Skin of body (tissue), 3 donors: ENCODE measurements at places on chromosomes 4 and X.

DNA sequence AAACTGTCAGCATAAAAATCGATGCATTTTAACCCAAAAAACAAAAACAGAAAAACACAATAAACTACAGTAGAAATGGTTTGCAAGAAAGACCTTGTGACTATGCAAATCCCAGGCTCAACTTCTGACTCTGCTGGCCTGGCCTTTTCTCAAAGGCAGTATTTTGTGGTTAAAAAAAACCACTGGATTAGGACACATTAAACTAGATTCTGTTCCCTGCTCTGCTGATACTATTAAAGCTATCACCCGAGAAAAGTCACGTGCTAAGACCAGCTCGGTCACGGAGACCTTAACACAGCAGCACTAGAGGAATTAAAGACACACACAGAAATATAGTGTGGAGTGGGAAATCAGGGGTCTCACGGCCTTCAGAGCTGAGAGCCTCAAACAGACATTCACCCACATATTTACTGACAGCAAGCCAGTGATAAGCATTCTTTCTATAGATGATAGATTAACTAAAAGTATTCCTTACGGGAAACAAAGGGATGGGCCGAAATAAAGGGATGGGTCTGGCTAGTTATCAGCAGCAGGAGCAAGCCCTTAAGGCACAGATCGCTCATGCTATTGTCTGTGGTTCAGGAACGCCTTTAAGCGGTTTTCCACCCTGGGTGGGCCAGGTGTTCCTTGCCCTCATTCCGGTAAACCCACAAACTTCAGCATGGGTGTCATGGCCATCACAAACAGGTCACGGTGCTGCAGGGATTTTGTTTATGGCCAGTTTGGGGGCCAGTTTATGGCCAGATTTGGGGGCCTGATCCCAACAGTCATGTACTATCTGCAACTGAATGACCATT, 16.1 kb downstream of the CBR4 start:
- DNase-seq = no peak

DNA sequence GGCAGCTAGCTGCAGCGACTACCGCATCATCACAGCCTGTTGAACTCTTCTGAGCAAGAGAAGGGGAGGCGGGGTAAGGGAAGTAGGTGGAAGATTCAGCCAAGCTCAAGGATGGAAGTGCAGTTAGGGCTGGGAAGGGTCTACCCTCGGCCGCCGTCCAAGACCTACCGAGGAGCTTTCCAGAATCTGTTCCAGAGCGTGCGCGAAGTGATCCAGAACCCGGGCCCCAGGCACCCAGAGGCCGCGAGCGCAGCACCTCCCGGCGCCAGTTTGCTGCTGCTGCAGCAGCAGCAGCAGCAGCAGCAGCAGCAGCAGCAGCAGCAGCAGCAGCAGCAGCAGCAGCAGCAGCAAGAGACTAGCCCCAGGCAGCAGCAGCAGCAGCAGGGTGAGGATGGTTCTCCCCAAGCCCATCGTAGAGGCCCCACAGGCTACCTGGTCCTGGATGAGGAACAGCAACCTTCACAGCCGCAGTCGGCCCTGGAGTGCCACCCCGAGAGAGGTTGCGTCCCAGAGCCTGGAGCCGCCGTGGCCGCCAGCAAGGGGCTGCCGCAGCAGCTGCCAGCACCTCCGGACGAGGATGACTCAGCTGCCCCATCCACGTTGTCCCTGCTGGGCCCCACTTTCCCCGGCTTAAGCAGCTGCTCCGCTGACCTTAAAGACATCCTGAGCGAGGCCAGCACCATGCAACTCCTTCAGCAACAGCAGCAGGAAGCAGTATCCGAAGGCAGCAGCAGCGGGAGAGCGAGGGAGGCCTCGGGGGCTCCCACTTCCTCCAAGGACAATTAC, 1.4 kb downstream of the AR start:
- no peak for DNase-seq

DNA sequence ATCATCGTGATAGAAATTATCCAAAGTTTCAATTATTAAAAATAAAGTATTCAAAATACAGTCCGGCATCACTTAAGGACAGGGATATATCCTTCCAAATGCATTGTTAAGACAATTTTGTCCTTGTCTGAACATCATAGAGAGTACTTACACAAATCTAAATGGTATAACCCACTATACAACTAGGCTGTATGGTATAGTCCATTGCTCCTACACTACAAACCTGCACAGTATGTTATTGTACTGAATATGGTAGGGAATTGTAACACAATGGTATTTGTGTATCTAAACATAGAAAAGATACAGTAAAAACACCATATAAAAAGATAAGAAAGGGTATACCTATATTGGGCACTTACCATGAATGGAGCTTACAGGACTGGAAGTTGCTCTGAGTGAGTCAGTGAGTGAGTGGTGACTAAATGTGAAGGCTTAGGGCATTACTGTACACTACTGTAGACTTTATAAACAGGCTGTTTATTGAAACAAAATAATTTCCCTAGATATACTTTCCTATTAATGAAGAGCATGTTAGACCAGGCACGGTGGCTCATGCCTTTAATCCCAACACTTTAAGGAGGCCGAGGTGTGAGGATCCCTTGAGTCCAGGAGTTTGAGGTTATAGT, 44.8 kb upstream of the PTPN13 start:
- no peak for DNase-seq

DNA sequence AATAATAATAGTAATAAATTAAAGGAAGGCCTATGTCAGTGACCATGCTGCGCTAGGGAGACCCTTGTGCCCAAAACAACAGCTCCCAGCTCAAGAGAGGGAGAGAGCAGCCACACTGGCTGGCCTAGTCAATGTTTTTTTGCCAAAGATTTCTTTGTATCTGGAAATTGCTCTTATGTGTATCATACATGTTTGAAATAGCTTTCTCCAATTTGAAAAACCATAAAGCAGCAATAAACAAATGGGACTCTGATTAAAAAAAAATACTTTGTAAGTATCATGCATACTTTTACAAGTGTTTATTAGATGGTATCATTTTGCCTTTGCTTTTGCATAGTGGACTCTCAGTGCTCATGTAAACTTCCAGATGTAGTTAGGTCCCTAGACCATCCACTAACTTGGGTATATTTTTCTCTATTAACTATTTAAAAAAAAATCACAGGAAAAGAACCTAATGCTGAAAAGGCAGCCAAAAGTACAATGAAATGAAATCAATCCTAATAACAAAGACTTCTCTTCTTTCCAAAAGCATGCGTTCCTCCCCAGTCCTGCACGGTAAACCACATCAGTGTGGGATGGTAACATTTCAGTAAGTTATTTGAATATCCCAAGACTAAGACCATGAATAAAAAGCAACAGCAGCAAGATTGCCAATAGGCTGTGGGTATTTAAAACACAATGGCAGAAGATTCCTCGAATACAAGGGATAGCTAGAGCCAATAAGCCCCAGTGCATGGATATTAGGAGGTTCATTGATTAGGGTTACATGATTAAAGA, 117.6 kb downstream of the PALLD start:
- no peak for DNase-seq

DNA sequence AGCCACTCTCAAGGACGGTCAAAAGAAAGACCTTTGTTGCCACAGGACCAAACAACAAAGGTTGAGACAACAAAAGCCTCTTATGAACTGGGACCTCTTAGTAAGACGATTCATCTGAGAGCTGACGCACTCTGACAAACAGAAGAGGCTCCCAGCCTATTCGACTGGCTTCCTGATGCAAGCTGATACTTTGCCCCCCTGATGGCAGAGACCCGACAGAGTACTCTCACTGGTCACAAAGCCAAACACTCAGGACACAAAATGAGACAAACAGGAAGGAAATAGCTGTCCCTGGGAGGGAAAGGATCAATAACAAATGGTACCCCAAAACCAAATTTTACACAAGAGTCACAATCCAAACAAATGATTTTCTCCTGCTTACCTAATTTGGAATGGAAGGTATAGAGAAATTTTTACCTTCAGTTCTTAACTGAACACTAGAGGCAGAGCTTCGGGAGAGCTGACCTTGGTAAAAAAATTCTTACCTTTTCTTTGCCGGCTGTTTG, 75.2 kb upstream of the PLAC8 start:
- no peak for DNase-seq

DNA sequence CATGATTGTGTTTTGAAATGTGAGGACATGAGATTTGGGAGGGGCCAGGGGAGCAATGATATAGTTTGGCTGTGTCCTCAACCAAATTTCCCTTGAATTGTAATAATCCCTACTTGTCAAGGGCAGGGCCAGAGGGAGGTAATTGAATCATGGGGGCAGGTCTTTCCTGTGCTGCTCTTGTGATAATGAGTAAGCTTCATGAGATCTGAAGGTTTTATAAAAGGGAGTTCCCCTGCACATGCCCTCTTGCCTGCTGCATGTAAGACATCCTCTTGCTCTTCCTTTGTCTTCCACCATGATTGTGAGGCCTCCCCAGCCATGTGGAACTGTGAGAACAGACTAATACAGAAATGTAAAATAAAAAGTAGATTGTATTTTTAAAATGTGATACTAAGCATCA, 1294.9 kb downstream of the ADGRL3 start:
- DNase-seq = no peak

- DNase-seq = no peak
Observed at GRCh38 chr4:108334031-108334430, 165.3 kb upstream of the LEF1 start.

DNA sequence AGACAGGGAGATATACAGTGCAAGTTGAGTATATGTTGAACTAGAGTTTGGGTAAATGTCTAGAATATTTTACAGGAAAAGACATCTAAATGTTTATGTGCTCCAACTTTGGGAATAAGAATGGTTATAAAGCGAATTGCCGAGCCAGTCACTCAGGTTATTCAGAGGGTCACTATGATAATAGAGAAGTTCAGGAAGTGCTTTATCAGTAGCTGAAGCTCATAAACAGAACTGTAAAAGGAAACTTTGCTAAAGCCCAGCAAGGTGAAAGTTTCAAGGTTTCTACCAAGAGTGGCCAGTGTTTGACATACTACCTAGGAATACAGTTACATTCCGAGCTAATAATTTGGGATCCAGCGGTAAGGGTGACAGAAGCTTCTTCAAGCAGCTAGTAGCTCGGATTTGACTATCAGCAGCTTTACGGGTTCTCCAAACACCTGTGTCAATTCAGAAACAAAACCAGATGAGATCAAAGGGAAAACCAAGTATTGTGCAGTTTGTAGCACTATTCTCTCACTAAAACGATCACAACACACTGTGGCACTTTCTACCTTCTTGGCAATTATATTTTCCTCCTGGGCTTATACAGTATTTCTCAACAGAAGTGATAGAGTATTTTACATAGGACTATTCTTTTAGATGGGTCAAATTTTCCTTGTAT, 17.2 kb upstream of the BCLAF3 start:
- DNase-seq = no peak

DNA sequence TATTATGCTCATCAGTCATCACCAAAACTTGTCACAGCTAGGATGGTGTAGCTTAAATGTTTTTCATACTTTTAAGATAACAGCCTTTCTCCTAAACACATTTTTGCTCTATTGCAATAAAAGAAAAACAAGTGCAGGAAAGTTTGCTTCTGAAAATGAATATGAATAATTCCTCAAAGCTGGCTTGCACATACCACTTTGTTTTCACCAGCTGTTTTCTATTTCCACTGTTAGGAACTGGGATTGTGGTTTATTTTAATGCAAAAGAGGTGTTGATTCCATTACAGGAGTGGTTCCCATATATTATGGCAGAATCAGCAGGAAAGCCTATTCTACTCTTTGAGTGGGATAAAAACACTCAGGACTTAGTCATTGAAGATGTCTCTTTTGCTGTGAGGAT, 145.9 kb downstream of the PPA2 start:
- DNase-seq = no peak

GRCh38 chr4:13892739-13893105, 265.2 kb upstream of the BOD1L1 start:
- no peak for DNase-seq
